T-cell (primary cell): ENCODE measurements at places on chromosomes 6 and 20. TPM values are rescaled to one million over a fixed set of nuclear protein-coding genes. Genes with fewer than 3 reads are reported as not detected.

DNA sequence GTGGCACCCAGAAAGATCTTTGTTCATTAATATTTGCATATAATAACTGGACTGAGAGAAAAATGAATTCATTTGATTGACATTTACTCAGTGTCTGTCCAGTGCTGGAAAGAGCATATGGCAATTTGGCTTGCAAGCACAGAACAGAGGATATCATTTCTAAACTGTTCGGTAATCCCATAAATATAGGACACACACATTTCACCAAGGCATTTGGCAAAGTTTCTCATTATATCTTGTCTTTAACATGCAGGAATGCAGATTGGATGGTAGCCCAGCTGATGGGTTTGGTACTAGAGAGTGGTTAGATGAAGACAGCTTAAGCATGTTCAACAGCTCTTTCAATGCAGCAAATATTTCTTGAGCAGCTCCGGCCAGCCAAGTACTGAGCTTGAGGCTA, 259.2 kb downstream of the PRKN start:
- DNase-seq = no peak
- no peak overlapping the region for H3K4me3 ChIP-seq
- no peaks in the 10 kb centered on the region for H3K4me1 ChIP-seq
- H3K27me3 ChIP-seq = no peaks in the 10 kb centered on the region
- no peak overlapping the region for H3K27ac ChIP-seq

DNA sequence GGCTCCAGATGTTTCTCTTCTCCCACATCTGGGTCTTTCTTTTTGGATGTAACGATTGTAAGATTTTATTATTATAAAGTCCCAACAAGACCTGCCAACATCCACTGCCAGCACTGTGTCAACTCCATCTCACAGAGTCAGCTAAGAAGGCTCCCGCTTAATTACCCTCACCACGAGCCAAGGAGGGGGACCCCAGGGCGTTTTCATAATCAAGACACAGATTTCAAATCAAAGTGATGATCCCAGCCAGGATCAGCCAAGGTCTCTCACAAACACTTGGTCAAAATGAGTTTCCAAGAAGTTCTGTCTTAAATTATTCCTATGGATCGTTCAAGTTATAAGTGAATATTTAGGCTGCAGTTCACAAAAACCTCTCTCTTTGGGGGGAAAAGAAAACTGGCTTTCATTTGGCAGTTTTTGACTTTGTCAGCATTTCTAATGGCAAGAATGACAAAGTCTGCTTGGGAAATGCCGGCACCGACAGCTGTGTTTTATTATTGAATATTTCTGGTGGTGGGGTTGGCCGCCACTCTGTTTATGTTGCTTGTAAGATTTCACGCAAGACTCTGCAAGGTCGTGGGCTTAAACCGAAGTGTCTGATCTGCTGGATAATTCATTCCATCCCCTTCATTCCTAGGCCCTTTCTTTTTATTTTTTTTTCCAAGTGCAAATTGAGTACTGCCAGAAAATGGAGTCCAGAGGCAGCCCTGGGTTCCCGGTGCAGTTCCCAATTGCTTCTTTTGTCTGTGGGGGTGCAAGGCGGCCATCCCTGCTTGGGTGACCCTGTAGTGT, 170.2 kb upstream of the PMEPA1 start:
- no peaks in the 10 kb centered on the region for H3K27me3 ChIP-seq
- H3K4me3 ChIP-seq = no peak overlapping the region
- DNase-seq = no peak
- H3K4me1 ChIP-seq = no peaks in the 10 kb centered on the region

DNA sequence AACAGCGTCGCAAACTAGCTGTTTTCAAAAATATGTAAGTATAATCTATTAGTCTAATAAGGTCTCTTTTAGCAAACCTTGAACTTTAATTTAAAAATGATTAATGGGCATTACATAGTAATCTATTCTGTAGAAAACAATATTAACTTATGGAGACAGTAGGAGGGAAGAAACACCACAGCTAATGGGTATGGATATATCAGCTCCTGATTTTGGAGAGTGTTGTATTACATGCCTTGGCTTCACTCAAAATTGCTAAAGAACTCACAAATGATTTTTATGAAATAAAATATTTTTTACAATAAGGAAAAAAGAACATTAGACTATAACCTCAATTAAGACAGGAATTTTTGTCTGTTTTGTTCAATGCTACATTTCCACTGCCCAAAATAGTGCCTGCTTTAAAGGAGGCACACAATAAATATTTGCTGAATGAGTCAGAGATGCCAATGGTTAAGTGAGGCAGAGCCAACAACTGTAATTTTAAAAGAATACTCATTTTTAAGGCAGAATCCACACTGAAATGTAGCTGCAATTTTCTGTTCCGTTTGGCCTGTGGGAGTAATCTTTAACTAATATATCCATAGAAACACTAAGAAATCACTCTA, 15.7 kb downstream of the ATG5 start:
- no peak overlapping the region for H3K27ac ChIP-seq
- no peak for DNase-seq
- H3K4me3 ChIP-seq = no peak overlapping the region
- no peaks in the 10 kb centered on the region for H3K27me3 ChIP-seq

GRCh38 chr6:9984607-9985006, 430.3 kb downstream of the TFAP2A start:
- no peaks in the 10 kb centered on the region for H3K4me1 ChIP-seq
- H3K36me3 ChIP-seq = no peaks in the 10 kb centered on the region
- H3K27ac ChIP-seq = no peak overlapping the region
- H3K4me3 ChIP-seq = no peak overlapping the region
- H3K27me3 ChIP-seq = no peaks in the 10 kb centered on the region
- no peak for DNase-seq

- no peaks in the 10 kb centered on the region for H3K36me3 ChIP-seq
- H3K27ac ChIP-seq = no peak overlapping the region
- no peak for DNase-seq
These were observed 146.6 kb upstream of the BMP5 start for GRCh38 chr6:56021943-56022342.

- DNase-seq = no peak
- no peak overlapping the region for H3K27ac ChIP-seq
- H3K36me3 ChIP-seq = no peaks in the 10 kb centered on the region
- H3K4me3 ChIP-seq = no peak overlapping the region
- no peaks in the 10 kb centered on the region for H3K4me1 ChIP-seq
- H3K27me3 ChIP-seq = no peaks in the 10 kb centered on the region
These were observed 102.9 kb upstream of the PRL start for GRCh38 chr6:22399693-22400092.

SMLR1 gene
- total RNA-seq = not detected

TPX2 gene
- 1.4 TPM for total RNA-seq

DNA sequence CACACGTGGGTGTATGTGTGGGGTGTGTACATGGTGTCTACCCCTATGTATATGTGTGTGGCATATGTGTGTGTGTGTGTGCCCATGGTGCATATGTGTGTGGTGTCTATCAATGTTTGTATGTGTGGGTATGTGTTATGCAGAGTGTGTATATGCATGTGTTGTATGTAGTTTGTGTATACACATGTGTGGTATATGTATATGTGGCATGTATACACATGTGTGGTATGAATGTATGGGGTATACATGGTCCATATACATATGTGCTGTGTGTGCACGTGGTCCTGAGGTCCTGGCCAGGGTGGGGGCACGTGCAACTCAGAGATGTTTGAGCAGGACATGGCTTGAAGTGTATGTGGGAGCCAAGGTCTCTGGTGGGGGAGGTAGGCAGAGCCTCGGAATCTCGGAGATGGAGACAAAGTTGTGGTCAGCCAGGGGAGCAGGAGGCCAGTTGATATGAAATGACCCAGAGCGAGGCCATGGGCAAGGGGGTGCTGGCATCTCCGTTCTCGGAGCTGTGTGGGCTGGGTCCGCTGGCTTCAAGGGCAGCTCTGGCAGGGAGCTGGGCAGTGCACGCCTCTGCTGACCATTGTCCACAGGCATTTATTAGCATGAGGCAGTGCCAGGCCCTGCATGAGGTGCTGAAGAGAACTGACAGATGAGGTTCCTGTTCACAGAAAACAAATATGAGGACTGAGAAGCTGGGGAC, 276.2 kb upstream of the CHD6 start:
- no peaks in the 10 kb centered on the region for H3K4me1 ChIP-seq
- H3K27ac ChIP-seq = no peak overlapping the region
- no peaks in the 10 kb centered on the region for H3K36me3 ChIP-seq

HCK gene
- 0.73 TPM for total RNA-seq

PSMG4 gene
- 18.8 TPM for total RNA-seq

CRIP3 gene
- 4.1 TPM for total RNA-seq

- H3K27ac ChIP-seq = no peak overlapping the region
- no peak for DNase-seq
- no peak overlapping the region for H3K4me3 ChIP-seq
- no peaks in the 10 kb centered on the region for H3K27me3 ChIP-seq
- H3K36me3 ChIP-seq = no peaks in the 10 kb centered on the region
These were observed 1211.1 kb upstream of the GJE1 start for GRCh38 chr6:140921366-140922226.

TP53TG5 gene
- total RNA-seq = not detected

GRCh38 chr6:21496196-21496595, 97.4 kb upstream of the SOX4 start:
- no peak for DNase-seq
- H3K27ac ChIP-seq = no peak overlapping the region
- H3K4me3 ChIP-seq = no peak overlapping the region
- H3K27me3 ChIP-seq = peaks cover 5% of the 10 kb centered on the region

C6orf15 gene
- total RNA-seq = not detected

DNA sequence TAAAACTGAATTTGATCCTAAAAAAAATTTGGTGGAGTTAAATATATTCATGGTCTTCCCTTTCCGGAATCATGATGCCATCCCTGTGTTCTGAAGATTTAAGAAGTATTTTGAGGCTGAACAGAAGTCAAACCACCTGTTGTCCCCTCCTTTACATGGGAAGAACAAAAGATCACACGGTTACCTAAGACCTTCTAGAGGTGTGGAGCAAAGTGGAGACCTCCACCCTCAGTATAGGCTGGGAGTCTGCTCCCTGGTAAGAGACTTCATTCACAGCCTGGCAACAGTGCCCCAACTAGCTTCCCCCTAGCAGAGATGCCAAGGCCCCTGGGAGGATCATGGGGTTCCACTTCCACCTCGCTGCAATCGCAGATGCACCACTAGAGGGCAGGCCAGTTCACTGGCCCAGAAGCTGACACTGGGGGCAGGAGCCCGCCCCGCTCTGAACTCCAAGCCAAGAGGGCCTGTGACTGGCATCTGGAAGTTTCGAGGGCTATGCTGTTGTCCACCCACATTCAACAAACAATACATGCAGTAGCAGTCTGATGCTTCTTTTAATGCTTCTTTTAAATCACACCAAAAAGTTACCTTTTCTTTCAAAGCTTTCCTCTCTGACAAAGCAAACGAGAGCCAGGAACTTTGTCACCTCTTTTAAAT, 19.5 kb upstream of the UBE2J1 start:
- DNase-seq = peak; percentile 58
- H3K27me3 ChIP-seq = no peaks in the 10 kb centered on the region
- H3K36me3 ChIP-seq = no peaks in the 10 kb centered on the region

- H3K4me1 ChIP-seq = no peaks in the 10 kb centered on the region
- no peaks in the 10 kb centered on the region for H3K36me3 ChIP-seq
- no peak overlapping the region for H3K27ac ChIP-seq
- no peak overlapping the region for H3K4me3 ChIP-seq
- peaks cover 5% of the 10 kb centered on the region for H3K27me3 ChIP-seq
- DNase-seq = no peak
These were observed 141.0 kb upstream of the MLN start for GRCh38 chr6:33944686-33945411.

DNA sequence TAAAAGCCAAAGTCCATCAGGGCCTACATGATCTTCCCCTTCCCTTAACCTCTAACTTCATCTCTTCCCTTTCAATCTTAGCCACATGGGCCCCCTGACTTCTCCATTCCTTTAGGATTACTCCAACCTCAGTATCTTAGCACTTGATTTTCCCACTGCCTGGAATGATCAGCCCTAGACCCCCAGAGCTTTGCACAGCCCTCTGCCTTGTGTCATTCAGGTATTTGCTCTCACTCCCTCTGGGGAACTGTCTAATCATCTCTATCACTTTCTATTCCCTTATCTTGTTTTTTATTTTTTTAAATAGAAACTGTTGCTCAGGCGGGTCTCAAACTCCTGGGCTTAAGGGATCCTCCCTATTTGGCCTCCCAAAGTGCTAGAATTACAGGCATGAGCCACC, 13.3 kb upstream of the ZNFX1 start:
- no peaks in the 10 kb centered on the region for H3K27me3 ChIP-seq
- H3K27ac ChIP-seq = no peak overlapping the region
- H3K36me3 ChIP-seq = peaks cover 16% of the 10 kb centered on the region
- no peak for DNase-seq
- H3K4me1 ChIP-seq = no peaks in the 10 kb centered on the region
